M059J (cell line): ENCODE measurements at places on chromosomes 1 and 21. TPM values are rescaled to one million over a fixed set of nuclear protein-coding genes. Genes with fewer than 3 reads are reported as not detected.

The KANK4 gene
- total RNA-seq: 21.4 and 27.2 TPM in 2 replicates

DNA sequence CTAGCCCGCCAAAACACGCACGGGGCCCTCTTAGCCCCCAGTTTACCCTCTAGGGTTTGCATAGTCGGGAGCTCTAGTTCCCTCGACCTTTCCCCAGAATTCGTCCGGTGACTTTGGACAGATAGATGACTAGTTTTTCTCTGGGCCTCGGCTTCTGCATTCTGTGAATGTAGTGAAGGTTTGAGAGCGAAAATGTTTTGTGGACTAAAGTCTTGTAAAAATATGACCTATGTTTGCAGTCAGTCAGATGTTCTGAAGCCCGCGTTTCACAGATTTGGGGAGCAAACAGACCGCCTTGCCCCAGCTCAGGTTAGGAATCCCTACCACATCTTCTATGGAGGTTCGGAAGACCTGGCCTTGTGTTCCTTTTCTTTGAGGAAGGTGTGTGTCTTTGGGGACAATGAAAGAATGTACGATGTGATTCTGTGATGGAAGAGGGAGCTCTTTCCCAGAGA is 401 bp downstream of the UQCRH start:
- peak; percentile 25 for DNase-seq

DNA sequence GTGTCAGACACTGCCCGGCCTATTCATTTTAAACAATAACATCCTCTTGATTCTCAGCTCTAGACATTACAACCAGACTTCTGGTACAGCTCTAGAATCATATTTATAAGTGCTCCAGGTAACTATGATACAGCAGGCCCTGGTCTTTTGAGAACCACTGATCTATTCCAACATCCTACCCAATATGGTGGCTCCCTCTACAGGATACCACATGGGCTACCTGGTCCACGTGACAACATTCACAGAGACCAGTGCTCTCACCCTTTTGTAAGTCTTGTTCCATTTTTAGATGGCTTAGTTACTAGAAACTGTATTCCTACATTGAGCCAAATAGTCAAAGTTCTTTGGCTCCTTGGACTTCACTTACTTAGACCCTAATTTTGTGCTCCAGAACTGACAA is 102.9 kb downstream of the PTPN14 start:
- no peak for DNase-seq

DNA sequence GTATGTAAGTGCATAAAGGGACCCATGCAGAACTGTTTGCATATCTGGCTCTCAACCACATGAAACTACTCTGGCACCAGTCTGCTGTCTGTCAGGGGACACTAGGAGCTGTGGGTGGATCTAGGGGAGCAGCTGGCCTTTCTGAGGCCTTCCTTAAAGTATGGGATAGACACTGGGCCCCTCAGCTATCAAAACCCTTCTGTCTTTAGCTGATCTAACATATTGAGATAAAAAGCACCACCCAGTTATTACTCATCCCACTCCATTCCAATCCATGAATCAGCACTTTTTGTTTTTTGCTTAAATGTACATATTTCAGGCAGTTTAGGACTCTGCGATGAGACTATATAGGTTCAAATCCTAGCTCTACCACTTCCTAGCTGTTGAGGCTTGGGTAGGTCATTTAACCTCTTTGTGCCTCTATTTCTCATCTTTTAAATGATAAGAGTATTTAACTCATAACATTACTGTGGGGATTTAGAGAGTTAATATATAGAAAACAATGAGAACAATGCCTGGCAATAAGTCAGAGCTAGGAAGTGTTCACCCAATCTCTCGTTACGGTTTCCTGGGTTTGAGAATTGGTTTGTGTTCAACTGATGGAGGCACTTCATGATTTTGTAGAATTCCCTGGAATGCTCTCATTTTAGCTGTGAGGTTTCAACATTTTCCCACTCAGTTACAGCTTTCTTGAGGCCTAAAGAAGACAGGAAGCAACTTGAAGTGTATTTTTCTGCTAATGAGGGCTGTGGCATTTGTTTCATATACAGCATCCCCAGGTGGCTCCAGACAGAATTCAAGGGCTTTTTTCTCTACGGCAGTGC is 68.9 kb downstream of the LRIG2 start:
- peak; percentile 31 for DNase-seq

DNA sequence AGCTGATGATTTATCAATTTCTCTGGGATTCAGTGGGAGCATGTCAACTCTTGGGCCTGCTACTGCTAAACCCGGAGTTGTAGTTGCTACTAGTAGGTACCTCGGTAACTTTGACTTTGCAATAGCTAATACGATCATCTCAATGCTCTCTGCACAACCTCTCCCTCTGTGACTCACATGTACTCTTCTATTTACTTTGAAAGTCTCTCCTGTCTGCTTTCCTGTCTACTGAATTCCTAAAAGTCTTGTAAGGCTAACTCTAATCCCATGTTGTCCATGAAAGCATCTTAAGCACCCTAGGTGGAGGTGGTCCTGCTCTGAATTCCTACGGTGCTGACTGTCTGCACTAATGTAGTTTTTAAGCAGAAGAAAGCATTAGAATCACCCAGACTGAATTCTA is 29.3 kb downstream of the SLC9C2 start:
- DNase-seq: no peak

DNA sequence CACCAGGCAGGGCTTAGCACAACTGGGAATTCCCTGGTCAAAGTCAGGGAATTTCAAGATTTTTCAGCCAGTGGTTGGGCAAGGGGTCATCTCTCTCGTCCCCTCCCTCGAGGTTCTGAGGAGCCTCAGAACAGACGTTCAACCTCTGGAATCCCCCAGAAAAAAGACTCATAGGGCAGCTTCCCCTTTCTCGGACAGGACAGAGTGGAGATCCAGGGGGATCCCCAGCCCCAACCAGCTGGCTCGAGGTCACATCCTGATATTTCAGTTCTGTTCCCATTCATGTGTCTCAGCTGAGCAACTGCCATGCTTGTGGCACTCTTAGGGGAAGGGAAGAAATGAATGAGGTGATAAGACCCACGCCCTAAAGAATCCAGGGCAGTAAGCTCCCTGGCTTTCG is 4.9 kb upstream of the LAD1 start:
- no peak for DNase-seq

DNA sequence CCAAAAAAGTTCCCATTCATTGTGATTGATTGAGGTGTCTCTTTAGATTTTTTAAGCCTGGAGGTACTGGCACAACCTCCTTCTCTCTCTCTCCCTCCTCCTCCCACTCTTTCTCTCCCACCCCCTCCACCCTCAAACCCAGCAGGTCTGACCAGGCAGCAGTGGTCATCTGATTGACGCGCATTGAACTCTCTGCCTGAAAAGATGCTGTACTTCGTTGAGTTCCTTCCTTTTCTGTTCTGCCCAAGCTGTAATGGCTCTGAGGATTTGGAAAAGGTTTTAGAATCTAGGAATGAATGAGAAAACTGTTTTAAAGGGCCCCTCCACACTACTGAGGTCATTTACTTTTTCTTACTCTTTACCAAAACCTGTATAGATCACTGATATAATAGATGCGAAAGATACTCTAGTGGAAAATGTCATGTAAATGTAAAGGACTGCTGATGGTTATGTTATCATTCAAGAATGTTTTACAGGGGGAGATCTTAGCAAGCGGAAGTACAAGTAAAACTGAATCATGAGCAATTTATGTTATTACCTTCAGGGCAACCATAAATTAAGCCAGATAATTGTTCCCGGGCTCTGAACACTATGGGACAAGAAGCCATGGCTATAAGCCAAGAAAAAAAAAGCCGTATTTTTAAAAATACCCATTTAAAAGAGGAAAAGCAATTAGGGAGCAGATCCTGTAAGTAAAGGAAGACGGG is 25.2 kb upstream of the DYRK1A start:
- peak; percentile 90 for DNase-seq

DNA sequence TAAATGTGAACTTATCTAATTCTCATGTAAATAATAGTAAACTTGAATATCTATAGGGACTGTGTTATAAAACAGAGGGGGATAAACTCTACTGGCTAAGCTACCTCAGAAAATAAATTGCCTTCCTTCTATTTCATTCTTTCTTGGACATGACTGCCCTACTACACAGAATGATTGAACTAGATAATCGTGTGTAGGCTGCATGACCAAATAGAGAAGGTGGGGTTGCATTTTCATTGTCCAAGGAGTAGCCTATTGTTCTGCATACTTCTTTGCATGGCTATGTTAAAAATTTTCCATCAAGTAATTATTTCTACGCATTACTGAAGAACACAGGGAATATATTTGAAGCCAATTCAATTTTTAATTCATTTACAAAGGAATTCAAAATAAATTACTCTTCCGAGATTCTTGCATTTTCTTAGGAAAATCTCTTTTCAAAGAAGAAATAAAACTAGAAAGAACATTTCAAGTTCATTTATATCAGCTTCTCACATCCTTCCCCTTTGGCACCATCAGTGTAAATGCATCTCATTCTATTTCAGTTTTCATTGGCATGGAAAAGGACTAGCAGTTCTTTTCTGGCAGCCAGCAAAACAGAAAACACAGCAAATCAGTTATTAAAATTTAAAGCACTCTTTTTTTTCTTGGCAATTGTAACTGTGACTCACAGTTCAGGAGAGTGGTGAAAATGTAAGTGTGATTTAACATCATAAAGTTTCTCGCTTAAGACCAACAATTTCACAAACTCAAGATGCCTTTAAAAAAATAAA is 714.7 kb downstream of the NCAM2 start:
- DNase-seq: peak; percentile 56

The DNAH14 gene
- not detected in 2 replicates for total RNA-seq

The FHAD1 gene
- total RNA-seq: 0.64 and 1.3 TPM in 2 replicates

DNA sequence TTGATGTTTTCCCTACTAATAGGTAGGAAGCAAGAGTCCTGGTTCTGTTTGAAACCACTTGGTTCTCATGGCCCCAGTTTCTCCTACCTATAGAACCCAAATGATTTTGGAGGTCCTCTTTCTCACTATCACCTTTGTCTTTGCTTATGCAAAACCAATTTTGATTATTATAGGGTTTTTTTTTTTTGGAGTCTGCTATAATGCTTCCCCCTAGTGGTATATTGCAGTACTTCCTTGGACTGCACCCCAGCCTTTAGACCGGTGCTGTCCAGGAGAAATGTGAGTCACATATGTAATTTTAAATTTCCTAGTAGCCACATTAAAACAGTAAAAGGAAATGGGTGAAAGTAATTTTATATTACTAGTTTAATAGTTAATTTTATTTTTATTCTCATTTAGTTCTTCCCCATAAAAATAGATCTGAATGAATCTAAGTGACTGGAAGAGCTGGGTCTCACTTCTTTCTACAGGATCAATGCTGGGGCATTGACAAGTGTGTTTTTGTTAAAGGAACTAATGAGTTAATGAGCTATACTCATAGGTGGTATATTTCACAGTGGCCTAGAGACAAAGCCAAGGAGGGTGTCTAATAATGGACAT is 10.6 kb downstream of the FCMR start:
- DNase-seq: peak; percentile 75

The HES3 gene
- total RNA-seq: not detected in 2 replicates

DNA sequence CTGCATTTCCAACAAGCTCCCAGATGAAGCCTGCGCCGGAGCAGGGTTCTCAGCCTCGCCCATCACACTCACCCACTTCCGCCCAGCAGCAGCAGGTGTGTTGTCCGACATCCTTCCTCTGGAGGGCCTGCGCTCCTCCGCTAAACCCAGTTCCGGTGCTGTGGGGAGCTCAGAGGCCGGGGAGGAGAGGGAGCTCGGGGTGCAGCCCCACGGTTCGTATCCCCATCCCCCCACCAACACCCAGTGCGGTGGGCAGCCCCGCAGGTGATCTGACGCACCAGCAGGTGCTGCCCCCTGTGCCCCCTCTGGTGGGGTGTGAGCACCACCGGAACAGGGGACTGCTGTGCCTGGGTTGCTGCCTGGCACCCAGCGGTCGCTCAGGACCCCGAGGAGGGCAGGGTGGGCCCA is 3.4 kb upstream of the PEX10 start:
- DNase-seq: no peak

DNA sequence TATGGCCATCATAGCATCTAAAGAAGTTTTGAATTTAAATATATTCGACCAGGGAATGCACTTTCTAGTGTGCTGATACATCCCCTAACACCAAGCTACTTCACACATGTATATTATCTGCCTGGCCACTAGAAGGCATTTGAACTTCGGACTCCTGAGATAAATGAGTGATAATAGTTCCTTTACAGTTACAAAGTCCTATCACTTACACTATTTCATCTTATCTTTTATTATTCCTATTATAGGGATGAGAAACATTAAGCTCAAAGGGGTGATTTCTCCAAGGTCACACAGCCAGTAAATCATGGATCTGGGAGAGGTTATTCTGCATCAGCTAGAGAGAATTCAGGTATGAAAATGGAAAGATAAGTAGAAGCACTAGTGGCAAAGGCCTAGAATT is 40.3 kb downstream of the GPATCH2 start:
- no peak for DNase-seq

DNA sequence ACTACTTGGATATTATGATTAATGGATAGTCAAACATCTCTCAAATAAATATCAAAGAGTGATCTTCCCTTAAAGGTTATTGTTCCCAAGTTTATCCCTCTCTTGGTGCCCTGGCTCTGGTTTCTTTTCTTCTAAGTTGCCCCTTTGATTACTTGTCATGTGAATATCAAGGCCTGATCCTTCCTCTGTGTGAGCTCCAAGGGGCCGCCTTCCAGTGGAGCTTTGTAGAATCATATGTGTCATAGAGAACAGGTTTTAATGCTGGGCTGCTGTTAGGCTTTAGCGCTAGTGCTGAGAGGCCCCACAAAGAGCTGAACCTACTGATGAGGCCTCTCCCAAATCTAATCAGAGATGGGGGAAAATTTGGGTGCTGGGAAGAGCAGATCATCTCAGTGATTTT is 25.5 kb downstream of the UCK2 start:
- no peak for DNase-seq
